ENCODE measurements at places on chromosomes 12 and 14. TPM values are rescaled to one million over a fixed set of nuclear protein-coding genes. Genes with fewer than 3 reads are reported as not detected.

- H3K27ac ChIP-seq, result no peak overlapping the region
- no peaks in the 10 kb centered on the region for H3K4me1 ChIP-seq
- no peak overlapping the region for H3K4me3 ChIP-seq
- no peaks in the 10 kb centered on the region for H3K27me3 ChIP-seq
- H3K36me3 ChIP-seq, result no peaks in the 10 kb centered on the region
Measured at GRCh38 chr12:19652386-19652785, 213.1 kb downstream of the AEBP2 start.

CAMKK2 gene
- total RNA-seq, result 41.0 TPM

DNA sequence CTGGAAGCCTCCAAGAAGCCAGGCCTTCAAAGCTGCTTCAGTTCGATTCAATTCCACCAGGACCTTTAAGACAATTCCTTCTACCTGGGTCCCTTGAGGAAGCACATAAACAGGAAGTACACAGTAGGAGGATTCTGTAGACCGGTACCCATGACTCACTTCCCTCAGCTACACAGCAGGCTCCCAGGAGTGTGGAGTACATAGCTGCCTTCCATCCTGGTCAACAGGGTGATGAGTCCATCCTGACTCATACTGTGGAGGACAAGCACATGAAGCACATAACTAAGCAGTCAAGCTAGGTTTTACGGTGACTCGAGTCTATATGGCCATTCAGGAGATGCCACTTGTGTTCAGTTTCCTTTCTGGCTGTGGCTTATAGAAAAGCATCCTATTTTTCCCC is 197.6 kb upstream of the RBM19 start:
- no peaks in the 10 kb centered on the region for H3K27me3 ChIP-seq
- H3K4me1 ChIP-seq, result no peaks in the 10 kb centered on the region
- no peaks in the 10 kb centered on the region for H3K36me3 ChIP-seq
- no peak for DNase-seq
- no peak overlapping the region for H3K27ac ChIP-seq

KRT5 gene
- not detected for total RNA-seq

DNA sequence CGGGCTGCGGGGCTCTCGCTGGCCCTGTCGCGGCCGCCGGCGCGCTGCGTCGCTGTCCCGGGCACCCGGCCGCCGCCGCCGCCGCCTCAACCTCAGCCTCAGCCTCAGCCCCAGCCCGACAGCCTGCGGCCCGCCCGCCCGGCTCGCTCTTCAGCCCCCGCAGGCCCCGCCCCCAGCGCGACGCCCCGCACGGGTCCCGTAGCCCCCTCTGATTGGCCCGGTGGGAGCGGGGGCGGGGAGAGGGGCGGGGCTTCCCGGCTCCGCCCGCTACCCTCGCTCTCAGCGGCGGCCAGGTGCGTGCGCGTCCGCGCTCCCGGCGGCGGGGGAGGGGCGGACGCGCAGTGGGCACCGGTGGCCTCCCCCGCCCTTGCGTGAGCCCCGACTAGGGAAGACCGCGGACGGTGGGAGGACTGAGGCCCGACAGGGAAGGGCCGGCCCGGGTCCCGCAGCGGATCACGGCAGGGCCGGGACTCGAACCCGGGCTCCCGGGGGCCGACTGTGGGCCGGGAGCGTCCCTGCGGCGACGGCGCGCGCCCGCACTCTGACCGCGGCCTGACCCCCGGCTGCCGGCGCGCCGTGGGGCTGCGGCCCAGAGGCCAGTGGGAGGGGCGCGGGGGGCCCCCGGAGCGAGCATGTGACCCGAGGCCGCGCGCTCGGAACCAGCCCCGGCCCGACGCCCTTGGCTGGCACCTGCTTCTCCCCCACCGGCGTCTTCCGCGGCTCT is at the start of gene PPP1R13B:
Gene PPP1R13B (minus strand): TSS at position 125 of the 724 bp plus-strand sequence. CDS start 268 bp downstream, outside the sequence.
- DNase-seq, result peak; percentile 87
- no peaks in the 10 kb centered on the region for H3K36me3 ChIP-seq
- peaks cover 15% of the 10 kb centered on the region for H3K4me1 ChIP-seq
- H3K4me3 ChIP-seq, result peak within 1 kb of the TSS; percentile 85
- peaks cover 20% of the 10 kb centered on the region for H3K27me3 ChIP-seq

Measured in activated T-helper 1 cell treated with anti-CD3 and anti-CD28 coated beads, Interleukin-12 subunit alpha, Interleukin-12 subunit beta, Interleukin-2, Interleukin-4 antibody, amounts not matched to agents 30 ng/mL and 10 ng/mL and 1 ng/mL, durations not matched to agents 14 hours and 24 hours and 36 hours (primary cell).